ENCODE measurements at places on chromosomes 3 and 15.

- DNase-seq = no peak
Observed at GRCh38 chr3:109021556-109021955, 67.9 kb upstream of the GUCA1C start.

DNA sequence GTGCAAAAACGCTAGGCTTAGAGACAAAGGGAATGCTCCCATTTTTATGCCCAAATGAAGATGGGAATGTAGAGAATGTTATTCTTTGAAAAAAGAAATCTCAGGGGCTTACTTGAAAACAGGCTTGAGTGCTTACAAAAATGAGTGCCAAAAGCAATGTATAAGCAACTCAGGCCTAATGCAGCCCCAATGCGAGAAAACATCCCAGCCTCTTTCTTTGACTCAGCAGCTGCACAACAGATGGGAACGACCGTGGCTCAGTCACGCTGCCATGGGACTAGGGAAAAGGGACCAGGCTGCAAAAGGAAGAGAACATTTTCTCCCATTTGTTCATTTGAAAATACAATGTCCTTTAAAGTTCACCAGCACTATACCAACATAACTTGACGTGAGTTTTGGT lies 246.4 kb upstream of the LRIG1 start:
- peak; percentile 47 for DNase-seq

GRCh38 chr3:139935866-139936817 lies 1.2 kb downstream of the CLSTN2 start:
- no peak for DNase-seq

DNA sequence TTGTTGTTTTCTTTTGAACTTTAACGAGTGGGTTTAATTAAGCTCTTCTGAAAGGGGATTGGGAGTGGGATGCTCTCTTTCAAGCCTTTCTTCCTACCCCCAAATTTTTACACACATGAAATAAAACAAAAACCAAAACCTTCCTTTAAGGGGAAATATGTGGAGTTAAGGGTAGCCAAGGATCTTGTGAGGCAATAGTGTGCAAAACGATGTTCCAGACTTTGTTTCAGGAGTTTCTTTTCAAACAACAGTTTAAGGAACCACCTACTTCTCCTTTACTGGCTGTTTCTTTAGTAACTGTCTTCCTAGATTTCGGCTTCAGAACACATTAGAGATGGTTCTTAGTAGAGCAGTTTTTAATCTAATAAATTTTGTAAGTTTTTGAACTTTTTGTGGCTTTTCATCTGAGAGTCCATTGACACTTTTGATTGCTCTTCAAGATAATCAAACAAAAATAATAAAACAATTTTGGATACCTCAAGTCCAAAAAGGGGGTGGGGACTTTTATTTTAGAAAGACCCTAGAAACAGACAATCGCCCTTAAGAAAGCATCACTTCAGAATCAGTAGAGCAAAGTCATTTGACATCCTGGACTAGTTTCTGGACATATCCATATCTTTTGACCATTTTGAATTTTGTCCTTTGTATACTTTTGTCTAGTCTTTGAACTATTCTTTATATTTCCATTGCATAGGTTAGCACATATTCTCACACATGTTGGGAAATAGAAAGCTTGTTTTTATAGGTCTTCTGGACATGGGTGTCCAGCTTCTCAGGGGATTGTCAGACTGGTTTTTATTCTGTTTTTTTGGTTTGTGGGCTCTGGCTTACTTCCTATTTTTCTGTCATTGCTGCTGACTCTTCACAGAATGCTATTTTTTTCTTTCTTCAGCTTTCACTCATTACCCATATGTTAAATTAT lies 6.0 kb downstream of the DIPK2A start:
- DNase-seq = peak; percentile 34

- DNase-seq = peak; percentile 91
Observed at GRCh38 chr3:58526515-58526957, 10.5 kb downstream of the ACOX2 start.
